ENCODE measurements at places on chromosomes 11 and 22.

DNA sequence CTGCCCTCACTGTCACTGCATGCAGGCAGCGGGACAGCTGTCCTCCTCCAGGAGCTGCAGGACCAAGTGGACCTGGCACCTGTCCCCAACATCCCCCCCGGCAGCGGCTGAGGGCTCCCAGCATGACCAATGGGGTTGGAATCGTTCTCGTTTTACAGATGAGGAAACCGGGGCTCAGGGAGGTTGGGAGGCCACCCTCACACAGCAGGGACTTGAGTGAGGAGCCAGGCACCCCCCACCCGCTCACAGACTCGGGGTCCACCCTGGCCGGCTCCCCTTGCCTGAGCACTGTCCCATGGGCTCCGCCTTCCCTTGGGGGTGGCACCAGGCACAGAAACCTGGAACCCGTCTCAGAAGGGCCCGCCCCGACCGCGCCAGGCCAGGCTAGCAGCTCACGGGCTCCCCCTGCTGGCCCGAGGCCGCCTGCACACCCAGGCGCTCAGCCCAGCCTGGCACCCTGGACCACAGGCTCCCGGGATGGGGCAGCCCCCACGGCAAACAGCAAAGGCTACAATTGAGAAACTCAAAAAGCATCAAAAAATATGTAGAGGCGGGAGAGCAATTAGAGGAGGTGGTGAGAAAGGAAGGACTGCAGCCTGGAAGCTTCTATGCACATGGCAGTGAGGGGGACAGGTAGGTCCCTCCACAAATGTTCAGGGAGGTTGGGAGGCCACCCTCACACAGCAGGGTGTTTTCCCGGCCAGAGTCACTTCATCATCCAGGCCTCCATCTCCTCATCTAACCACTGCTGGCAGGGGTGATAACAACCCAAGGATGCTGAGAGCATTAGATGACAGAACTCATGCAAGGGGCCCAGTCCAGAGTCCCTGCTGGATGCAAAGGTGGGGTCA lies 12.8 kb downstream of the MACROD1 start:
- DNase-seq = peak; percentile 54

GRCh38 chr11:122720107-122720881 lies 64.8 kb downstream of the UBASH3B start:
- no peak for DNase-seq

DNA sequence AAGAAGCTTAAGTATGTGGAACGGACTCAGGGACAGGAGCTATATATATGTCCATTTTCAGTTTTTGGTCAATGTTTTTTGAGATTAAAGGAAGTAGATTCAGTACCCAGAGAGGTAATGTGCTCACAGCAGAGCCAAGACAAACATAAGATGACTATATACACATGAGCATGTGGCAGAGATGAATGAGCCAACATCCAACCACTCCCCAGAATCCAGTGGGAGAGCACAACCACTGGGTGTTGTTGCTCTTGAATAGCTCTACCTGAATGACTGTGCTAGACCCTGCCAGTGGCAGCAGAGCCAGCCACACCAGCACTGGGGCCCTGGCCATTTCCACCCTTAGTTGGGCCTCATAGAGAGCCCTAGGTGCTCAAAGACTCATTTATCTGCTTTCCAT lies 10.7 kb upstream of the SYTL2 start:
- DNase-seq = no peak

GRCh38 chr11:58060939-58061672 lies 30.4 kb downstream of the OR6Q1 start:
- no peak for DNase-seq

DNA sequence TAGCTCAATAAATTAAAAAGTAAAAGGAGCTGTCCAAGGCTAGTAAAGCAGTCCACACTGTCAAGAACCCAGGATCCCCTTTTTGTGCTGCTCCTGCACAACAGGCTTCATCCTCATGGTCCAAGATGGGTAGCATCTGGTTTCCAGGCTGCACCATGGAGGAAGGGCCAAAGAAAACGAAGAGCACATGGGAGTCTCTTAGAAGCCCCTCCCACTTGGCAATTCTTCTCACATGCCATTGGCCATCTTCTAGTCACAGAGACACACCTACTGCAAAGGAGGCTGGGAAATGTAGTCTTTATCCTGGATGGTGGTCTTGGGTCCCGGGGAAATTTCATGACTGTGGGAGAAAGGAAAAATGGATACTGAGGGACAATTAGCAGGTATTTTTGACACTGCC lies 37.8 kb downstream of the PRR5L start:
- no peak for DNase-seq

GRCh38 chr11:67654225-67654624 lies 3.7 kb upstream of the ACY3 start:
- no peak for DNase-seq

DNA sequence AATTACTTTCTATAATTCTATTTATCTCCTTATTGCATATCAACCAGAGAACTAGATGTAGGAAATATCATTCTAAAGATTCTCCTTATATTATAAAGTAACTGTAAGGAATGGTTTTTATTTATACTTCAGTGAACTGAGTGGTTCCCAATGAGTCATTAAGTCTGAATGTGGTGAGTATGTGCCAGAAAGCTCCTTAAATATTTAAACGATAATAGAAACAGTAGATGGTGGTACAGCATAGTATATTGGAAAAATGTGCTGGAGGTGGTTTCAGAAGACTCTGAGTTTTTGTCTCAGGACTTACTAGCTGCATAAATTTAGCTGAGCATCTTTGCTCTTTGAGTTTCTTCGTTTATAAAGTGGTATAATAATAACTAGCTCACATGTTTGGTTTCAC lies 653.5 kb downstream of the FAM181B start:
- no peak for DNase-seq

DNA sequence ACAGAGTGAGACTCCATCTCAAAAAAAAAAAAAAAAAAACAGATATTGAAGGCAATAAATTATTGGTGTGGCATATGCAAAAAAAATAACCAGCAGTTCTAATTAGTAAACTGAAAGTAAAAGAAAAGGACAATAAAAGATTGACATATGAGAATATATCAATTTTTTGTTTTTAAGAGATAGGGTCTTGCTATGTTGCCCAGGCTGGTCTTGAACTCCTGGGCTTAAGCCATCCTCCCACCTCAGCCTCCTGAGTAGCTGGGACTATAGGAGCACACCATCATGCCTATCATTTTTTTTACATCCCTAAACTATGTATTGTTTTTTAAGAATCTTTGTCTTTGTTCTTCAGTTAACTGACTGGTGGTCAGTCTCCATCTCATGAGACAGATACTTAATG lies 31.5 kb downstream of the PACSIN2 start:
- no peak for DNase-seq

DNA sequence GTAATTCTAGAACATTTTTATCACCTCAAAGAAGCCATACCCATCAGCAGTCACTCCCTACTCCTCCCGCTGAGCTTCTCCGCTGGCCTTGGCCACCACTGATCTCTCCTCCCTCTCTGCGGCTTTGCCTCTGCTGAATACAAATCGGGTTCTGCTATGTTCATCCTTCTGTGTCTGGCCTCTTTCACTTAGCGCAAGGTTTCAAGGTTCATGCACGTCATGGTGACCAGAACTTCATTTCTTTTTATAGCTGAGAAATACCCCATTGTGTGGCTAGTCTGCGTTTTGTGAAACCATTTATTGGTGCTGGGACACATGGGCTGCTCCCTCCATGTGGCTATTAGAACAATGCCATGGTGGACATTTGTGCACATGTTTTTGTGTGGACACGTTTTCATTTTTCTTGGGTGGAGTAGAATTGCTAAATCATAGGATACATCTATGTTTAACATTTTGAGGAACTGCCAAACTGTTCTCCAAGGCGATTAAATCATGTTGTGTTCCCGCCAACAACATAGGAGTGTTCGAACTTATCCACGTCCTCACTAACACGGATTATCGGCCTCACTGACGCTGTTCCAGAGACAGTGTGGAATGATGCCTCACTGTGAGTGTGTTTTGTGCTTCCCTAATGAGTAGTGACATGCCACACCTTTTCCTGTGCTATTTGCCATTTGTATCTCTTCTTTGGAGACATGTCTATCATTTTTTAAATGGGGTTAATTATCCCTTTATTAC lies 24.2 kb upstream of the KRTAP5-6 start:
- no peak for DNase-seq

- DNase-seq = no peak
These were observed 31.8 kb upstream of the FCHSD2 start for GRCh38 chr11:73173755-73174494.

GRCh38 chr11:117597071-117597470 lies 199.9 kb downstream of the DSCAML1 start:
- peak; percentile 35 for DNase-seq

- DNase-seq = no peak
These were observed 13.2 kb upstream of the AIFM3 start for GRCh38 chr22:20953668-20954500.

GRCh38 chr11:112497826-112498225 lies 237.2 kb upstream of the PLET1 start:
- no peak for DNase-seq

GRCh38 chr11:114162719-114163123 lies 103.2 kb downstream of the ZBTB16 start:
- no peak for DNase-seq

DNA sequence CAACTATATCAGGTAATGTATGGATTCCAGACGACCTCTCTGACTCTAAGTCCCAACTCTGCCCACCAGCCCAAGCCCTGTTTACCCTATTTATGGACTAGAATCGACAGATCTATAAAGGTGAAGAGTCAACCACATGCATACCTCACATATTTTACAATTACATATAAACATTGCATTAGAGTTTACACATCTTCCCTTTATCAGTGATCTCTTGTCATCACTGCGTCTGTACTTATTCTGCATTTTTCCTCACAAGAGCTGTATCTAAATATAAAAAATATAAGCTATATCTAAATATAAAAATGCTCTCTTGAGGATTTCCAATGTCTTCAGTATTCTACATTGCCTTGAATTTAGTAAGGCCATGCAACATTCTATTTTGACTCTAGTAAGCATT lies 8.5 kb downstream of the FIBIN start:
- DNase-seq = no peak

GRCh38 chr11:61082931-61083531 lies 19.3 kb upstream of the CD5 start:
- no peak for DNase-seq

GRCh38 chr22:30254314-30254713 lies 7.8 kb upstream of the LIF start:
- no peak for DNase-seq

DNA sequence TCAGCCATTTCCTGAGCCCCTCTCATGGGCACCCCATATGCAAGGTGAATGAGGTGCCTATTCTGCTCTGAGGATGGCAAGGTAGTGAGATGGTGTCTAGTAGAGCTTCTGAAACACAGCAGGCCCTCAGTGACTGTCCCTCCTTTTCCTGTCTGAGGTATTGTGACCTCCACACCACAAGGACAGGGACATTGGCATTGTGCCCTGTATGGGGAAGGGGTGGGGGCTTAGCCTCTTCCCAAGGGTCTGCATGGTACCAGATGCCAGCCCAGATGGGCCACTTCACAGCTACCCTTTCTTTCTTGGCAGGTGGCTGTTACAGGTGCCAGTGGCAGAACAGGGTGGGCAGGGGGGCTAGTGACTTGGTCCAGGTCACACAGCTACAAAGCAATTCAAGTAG lies 78.8 kb downstream of the CABIN1 start:
- no peak for DNase-seq

DNA sequence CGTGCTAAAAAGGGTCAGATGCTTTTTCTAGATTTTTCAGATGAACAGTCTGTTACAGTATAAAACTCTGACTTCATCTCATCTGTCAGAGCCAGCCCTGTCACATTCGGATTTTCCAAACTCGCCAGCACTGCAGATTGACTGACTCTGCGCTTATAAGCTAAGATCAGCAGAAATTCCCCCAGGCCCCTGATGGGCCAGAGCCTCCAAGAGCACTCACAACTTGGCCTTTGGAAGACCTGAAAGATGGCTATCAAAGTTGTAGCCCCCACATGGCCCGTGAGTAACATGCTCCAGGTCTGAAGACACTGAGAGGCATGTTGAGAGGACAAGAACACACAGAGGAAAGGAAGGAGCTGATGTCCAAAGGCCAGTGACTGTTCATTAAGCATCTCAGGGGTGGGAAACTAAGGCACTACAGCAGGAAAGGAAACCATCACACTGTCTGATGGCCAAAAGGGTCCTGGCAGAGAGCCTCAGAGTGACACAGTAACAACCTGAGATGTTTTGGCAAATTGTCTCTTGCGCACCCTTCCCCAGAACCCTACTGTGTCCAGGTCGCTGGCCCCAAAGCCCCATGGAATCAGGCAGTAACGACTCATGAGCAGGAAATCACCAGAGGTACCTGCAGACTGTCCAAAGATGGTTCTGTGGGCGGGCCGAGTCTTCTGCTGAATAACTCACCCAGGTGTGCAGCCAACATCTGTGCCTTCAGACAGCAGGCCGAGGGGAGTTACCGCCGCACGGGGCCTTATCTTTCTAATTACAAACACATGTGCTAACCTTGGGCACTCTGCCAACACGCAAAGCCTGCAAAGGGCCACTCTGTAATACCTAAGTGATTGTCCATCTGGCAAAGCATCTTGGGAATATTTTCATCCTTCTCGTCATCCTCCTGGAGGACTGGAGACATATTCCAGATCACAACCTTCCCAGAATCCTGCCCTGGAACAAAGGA lies 23.6 kb downstream of the HIRA start:
- DNase-seq = no peak

GRCh38 chr11:86292912-86293616 lies 9.0 kb upstream of the HIKESHI start:
- DNase-seq = no peak

DNA sequence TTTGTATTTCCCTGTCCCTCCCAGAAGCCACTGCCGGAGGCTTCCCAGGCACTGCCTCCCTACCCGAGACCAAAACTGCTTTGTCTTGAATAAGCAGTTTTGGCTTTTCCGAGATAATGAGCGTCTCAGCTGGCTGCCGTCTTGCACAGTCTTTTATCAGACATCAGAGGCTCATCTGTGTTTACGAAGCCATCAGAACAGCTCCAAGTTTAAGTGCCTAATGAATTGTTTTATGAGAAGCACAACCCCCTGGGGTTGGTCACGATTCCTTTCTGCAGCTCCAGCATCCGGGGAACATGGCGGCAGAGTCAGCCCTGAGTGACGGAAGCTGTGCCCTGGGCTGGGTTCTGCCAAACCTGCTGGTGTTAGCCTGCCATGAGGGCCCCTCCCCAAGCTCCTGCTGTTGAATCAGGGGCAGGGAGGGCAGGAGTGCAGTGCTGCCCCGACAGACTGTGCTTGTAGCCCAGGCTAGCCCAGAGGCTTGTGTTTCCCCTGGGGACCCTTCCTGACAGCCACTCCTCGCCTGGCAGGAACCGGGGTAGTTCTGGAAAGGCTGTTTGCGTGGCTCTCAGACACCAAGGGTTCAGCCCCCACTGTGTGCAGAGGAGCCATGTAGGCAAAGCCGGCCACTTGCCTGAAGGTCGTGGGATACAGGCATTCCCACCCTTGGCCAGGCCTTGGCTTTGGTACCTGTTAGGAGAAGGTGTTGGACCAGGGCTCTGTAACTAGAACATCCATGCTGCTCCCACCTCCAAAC lies 96.1 kb downstream of the MORC2 start:
- DNase-seq = no peak

All from stimulated activated CD4-positive, alpha-beta T cell treated with anti-CD3 and anti-CD28 coated beads, Interleukin-4, amount 100 ng/mL, for 4 hours (primary cell).